Activated CD4-positive, alpha-beta T cell treated with anti-CD3 and anti-CD28 coated beads for 4 hours (primary cell): ENCODE measurements at places on chromosomes 5 and 9.

GRCh38 chr5:43315263-43315662, 2.1 kb upstream of the HMGCS1 start:
- DNase-seq = no peak

GRCh38 chr9:5876711-5877110, 14.0 kb upstream of the MLANA start:
- no peak for DNase-seq

GRCh38 chr9:14813336-14814248, 91.1 kb upstream of the CER1 start:
- DNase-seq = no peak

GRCh38 chr9:79028101-79028500, 543.7 kb upstream of the TLE4 start:
- DNase-seq = no peak

DNA sequence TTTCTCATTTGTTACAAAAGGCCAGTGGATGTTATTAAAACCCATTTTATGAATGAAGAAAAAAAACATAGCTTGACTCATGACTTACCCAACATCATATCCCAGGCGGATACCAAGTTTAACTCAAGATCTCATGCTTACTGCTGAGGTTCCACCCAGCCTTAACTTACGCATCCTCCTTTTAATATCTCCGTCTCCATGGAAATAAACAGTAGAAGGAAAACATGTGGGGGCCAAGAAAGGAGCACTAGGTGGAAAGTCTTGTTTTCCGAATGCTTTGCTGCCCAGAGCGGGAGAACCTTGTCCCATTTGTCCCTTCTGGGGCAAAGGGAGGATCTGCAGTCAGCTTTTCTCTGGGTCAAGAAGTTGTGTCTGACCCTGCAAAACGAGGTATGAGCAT, 44.1 kb downstream of the ANGPTL2 start:
- no peak for DNase-seq

DNA sequence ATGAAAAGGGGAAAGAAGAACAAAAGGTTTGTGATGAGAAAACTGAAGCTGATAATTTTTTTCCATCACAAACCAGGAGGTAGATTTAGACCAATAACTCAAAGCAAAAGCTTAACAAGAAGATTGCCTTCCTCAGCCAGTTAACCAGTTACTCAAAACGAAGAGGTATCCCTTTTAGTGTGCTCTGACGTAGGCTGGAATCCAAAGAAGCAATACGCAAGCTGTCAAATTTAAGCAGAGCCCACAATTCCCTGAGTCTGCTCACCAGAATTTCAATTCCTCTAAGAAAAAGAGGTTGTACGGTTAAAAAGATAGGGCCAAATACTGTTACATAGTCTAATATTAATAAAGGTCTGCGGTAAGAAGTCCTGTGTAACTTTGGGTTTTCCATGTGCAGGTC, 61.8 kb downstream of the BRINP1 start:
- no peak for DNase-seq

- DNase-seq = no peak
Observed at GRCh38 chr9:6068983-6069382, 53.6 kb upstream of the RANBP6 start.

DNA sequence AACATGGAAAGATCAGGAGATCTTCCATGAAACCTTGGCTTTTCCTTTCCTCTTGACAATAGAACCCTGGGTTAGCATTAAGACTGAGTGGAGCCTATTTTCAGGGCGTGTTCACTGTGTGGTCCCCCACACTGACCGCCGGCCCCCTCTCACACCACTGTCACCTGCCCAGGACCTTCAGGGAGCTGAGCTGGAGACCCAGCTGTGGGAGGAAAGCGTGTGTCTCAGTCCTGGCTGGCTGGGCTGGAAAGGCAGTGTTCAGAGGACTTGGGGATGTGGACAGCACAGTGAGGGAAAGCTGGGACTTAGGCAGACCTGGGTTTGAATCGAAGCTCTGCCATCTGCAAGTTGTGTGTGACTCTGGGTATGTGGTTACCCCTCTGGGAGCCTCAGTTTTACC, 268.1 kb downstream of the NSG2 start:
- no peak for DNase-seq

GRCh38 chr5:171441246-171441791, 21.9 kb downstream of the FGF18 start:
- no peak for DNase-seq

DNA sequence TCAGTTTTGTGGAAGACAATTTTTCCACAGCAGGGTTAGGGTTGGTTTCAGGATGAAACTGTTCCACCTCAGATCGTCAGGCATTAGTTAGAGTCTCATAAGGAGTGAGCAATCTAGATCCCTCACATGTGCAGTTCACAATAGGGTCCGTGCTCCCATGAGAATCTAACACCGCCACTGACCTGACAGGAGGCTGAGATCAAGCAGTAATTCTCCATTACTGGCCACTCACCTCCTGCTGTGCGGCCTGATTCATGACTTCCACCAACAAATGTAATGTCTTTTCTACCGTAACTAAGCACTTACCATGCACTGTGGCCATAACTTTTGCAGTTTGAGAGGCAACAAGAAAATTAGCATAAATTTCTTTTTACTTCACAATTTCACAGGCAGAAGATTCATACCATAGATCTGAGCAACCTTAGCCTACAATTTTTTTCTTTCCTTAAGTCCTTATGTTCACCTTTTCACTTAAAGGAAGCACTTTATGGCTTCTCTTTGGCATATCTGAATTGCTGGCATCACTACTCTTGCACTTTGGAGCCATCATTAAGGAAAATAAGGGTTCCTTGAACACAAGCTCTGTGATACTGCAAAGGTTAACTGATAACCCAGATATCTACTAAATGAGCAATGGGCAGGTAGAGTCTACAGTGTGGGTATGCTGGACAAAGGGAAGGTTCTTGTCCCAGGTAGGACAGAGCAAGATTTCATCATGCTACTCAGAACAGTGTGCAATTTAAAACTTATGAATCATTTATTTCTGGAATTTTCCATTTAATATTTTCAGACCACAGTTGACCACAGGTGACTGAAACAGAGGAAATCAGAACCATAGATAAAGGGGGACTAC, 83.0 kb upstream of the IFNK start:
- DNase-seq = no peak

GRCh38 chr5:126736141-126736540, 40.8 kb upstream of the LMNB1 start:
- DNase-seq = no peak

- no peak for DNase-seq
Observed at GRCh38 chr5:175663186-175664184, 5.6 kb downstream of the HRH2 start.

DNA sequence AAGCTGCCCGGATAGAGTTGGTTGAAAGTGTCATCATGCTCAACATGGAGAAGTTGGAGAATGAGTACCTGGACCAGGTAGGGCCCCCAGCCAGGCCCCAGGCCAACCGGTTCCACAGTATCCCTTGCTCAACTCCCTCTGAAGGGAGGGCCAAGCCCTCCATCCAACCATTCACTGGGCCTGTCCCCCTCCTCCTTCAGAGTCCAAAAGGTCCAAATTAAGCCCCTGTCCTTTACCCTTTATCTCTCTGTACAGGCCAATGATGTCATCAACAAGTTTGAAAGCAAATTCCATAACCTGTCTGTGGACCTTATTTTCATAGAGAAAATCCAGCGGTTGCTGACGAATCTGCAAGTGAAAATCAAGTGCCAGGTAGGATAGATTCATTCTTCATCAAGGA, 47.2 kb downstream of the CCDC180 start:
- no peak for DNase-seq

- DNase-seq = no peak
Observed at GRCh38 chr9:133117271-133118178, 3.5 kb downstream of the RALGDS start.

DNA sequence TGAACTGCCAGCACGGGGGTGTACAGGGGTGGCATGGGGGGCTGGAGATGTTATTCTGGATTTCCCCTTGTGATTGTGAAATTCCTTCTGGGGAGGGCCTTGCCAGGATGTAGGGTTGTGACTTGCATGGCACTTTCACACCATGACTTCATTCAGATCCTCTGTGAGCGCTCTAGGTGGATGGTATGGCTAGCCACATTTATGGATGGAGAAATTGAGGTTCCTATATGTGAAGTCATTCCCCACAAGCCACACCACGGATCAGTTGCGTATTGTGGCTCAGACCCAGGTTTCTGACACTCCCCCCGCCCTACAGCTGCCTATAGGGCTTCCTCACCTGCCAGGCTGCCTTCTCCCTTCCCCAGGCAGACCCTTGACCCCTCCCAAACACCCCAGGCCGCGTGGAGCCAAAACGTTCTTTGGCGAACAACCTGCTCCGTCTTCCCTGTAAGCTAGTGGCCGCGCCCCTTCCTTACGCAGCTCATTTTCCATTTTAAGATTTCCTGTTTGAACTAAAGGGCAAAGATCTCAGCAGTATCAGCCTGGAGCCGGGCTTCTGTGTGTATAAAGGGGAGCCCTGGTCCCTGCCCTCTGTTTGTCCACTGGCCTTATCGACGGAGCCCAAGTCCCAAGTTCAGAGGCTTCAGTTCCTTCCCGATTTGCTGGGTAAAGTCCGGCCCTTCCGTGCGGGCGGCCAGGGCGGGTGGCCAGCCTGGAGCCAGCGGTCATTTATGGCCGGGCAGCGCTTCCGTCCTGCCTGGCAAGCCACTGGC, 97.8 kb upstream of the KLF4 start:
- no peak for DNase-seq

GRCh38 chr5:160293901-160294561, 18.3 kb downstream of the CCNJL start:
- no peak for DNase-seq

GRCh38 chr5:43019291-43019613, 20.9 kb downstream of the ANXA2R start:
- DNase-seq = no peak

GRCh38 chr9:126219648-126220063, 107.0 kb upstream of the MVB12B start:
- no peak for DNase-seq

DNA sequence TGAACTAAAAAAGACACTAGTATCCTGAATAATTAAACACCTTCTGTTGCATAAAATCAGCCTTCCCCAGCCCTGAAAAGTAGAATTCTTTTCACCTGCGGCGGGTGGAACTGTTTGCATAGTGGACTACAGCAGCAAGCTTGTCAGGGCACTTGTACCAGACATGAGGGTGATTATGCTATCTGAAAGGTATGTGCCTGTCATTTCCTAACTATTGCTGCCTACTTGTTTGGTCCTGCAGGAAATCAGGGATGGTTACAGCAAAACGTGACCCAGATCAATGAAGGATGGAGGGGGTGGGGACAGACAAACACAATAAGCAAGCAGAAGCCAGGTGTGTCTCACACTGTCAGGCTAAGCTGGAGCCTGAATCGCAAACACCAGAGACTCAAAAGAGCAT, 385.6 kb downstream of the MLLT3 start:
- no peak for DNase-seq

DNA sequence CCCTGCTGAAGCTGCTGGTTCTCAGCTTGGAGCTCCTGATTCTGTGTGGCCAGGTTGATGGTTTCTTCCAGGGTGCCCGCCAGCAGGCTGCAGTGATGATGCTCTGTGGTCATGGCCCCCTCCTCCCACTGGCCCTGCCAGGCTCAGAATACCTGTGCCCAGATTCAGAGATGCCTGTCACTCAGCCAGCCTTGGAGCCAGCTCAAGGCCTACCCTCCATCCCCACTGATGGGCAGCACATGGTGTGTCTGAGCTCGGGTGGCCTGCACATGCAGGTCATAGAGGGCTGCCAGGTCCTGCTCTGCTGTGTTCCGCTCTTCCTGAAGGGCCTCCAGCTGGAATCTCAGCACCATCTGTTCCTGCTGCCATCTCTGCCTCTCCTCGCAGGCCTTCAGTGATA, 5.4 kb downstream of the SLC35A4 start:
- no peak for DNase-seq

DNA sequence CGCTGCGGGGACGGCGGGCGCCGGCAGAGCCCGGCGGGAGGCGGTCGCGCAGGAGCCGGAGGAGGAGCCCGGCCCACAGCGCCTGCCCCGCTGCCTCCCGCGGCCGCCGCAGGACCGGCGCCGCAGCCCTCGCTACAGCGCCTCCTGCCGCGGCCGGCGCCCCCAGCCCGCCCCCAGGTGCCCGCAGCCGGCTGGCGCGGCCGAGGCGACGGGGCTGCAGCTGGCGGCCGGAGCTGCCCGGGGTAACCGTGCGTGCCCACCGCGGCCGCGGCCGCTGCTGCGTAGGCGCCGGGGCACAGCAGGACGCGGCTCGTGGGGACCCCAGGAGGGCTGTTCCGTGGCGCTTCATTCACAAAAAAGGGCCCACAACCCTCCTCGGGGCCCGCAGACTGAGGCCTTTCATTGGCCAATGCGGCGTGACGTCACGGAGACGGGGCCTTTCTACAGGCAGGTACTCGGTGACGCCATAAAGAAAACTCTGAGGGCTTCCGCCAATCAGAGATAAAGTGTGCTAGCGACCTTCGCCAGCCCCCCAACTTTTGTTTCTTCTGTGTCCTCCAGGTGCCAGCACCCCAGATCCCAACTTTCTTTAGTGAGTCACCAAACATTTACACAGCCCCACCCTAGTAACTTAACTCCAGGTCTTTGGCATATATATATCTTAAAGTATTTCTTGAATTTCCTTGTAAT, at the start of gene CDC14B:
TSS of gene CDC14B (minus strand) at position 353 of the 690 bp plus-strand sequence. CDS start 465 bp downstream, outside the sequence.
- peak; percentile 81 for DNase-seq

GRCh38 chr9:134348404-134349155, 22.3 kb downstream of the RXRA start:
- DNase-seq = no peak

- DNase-seq = no peak
Observed at GRCh38 chr5:36158144-36158543, 6.2 kb downstream of the SKP2 start.

- no peak for DNase-seq
Observed at GRCh38 chr9:85515021-85515420, 226.7 kb downstream of the AGTPBP1 start.

GRCh38 chr9:38057416-38058195, 11.4 kb downstream of the SHB start:
- DNase-seq = no peak

GRCh38 chr9:70493029-70493428, 78.6 kb upstream of the KLF9 start:
- DNase-seq = no peak

DNA sequence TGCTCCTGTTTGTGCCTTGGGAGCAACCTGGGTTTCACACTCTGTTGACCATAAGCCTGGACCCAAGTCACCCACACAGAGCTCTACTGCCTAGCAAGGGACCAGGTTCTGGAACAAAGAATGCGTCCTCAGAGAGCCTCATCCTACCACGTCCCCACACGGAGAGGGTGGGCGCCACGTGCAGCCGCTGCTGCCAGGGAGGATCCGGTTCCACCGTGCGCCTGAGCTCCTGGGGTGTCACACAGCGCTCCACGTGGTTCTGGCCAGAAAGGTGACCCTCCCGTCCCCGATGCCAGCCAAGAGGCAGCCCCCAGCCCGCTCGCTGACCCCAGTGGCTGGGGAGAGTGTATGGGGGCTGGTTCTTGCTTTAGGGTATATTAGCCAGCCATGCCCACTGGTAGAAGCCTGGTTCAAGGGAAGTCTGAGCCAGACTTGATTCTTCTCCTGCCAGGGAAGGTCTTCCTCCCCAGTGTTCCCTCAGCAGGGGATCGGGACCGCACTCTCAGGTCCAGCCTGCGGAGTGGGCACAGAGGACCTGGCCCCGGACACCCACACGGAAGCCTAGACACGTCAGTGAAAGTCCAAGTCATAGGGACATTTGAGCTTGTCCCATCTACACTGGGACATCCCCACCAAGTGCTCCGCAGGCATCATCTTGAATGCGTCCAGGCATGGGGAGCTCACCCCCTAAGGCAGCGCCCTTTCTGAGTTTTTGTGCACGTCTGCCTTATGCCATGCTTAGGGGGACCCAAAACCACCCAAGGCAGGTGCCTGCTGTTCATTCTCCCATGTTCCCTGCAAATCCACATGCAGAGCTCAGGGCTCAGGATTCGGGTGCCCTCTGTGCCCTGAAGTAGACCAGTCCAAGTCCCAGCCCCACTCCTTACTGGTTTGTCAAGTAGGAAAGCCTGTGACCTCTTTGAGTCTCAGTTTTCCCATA, 2.4 kb downstream of the FCN1 start:
- DNase-seq = no peak
